ENCODE measurements at places on chromosomes 3 and 15.
A peak's percentile ranks its signal among the peaks of the same experiment; 100 is the strongest.

- no peak for DNase-seq
Measured at GRCh38 chr3:26099692-26100091, 309.8 kb downstream of the OXSM start.

GRCh38 chr3:133967992-133968892, 61.5 kb downstream of the SLCO2A1 start:
- DNase-seq = no peak

- no peak for DNase-seq
Measured at GRCh38 chr15:85718271-85718971, 76.3 kb downstream of the KLHL25 start.

DNA sequence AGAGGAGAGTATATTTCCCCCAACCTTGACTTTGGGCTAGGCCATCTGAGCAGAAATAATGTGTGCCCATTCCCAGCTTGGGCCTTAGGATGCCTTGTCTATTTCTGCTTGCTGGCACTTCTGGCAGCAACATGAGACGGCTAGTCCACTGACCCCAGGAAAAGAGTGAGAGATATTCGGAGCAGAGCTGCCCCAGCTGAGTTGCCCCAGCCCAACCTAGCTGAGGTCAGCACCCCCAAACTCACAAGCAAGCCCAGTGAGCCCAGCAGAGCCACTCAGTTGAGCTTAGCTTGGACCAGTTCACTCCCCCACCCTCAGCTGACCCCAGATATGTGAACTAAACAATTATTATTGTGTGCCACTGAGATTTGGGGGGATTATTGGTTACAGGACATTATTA, 20.2 kb downstream of the ITGA11 start:
- DNase-seq = no peak

DNA sequence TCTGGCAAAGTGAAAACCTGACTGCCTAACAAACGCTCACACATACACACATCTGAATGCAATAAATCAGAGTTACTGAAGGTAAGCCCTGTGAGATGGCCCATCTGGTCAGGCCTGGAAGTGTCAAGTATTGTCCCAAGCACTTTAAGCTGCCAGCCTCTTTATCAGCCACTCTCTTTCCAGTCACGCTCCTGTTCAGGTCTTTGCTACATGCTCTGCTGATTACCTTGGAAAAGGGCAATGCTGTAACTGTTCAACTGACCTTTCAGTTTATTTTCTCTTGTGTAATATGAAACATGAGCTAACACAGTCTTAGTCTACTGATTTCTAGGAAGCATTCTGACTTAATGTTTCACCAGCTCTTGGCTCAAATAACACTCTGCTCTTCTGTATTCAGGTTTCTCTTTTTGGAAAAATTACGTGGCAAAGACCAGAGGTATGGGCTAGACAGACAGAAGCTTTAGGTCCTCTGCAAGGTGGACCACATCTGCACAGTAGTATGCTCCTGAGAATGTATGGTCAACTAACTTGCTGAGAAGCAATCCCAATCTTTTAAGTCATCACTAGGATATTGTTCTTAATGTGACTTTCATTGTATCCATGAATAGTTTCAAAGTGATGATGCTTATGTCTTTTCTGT, 44.5 kb downstream of the GBE1 start:
- DNase-seq = no peak

- no peak for DNase-seq
Measured at GRCh38 chr15:57948351-57949289, 116.9 kb downstream of the ALDH1A2 start.

GRCh38 chr15:39430389-39430788, 150.5 kb upstream of the THBS1 start:
- peak; percentile 14 for DNase-seq

DNA sequence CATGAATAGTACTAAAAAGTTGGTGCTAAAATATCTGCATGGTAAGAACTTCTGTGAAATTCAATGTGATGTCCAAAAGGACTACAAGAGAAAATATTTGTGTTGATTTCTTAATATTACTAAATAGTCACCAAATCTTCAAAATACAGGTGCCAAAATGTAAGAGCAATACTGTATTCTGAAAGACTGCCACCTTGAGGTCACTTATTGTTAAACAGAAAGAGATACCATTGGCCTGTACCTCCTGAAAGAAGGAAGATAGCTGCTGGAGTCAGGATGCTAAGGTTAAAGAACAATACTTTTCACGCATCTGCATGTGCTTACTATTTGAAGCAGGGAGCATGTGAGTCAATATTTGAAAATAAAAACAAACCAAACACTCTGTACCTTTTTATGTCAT, 72.0 kb upstream of the LSAMP start:
- DNase-seq = no peak

DNA sequence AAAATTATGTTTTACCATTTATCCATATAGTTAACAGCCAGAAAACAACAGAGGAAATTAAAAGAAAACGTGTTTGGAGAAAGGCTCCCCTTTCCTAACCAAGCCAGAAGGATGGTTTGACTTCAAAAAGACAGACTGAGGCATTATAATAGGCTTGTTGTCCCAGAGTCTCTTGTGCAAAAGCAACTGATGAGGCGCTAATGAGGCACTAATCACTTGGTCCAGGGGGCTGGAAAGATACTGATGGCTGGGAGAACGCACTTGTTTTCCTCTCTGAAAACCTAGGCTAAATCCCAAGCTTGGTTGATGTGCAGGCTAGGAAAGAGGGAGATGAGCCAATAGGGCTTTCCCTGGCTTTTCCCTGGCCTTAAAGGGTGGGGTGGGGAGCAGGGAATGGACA, 389.6 kb downstream of the NTRK3 start:
- no peak for DNase-seq

- no peak for DNase-seq
Measured at GRCh38 chr15:29711531-29711930, 110.7 kb downstream of the TJP1 start.

GRCh38 chr3:36943601-36944000, 1.3 kb downstream of the TRANK1 start:
- DNase-seq = no peak

- no peak for DNase-seq
Measured at GRCh38 chr15:93920204-93920603, 311.2 kb upstream of the MCTP2 start.

DNA sequence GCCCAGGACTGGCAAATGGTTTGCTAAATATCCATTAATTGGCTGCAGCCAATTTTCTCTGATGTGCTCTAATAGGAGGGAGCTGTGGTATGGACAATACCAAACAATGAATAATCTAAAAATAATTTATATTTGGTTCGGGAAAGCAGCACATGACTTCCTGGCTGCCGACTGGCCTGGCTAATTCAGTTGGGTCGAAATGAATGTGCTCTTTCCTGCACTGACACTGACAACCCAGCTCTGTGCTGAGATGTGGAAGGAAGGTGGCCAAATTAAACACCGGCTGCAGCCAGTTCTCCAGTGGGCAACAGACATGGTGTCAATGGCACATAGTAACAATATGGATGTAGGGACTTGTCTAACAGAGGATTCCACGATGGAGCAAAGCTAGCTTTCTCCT, 21.1 kb upstream of the COLQ start:
- DNase-seq = no peak

GRCh38 chr15:73030122-73030679, 22.1 kb upstream of the NEO1 start:
- DNase-seq = no peak

DNA sequence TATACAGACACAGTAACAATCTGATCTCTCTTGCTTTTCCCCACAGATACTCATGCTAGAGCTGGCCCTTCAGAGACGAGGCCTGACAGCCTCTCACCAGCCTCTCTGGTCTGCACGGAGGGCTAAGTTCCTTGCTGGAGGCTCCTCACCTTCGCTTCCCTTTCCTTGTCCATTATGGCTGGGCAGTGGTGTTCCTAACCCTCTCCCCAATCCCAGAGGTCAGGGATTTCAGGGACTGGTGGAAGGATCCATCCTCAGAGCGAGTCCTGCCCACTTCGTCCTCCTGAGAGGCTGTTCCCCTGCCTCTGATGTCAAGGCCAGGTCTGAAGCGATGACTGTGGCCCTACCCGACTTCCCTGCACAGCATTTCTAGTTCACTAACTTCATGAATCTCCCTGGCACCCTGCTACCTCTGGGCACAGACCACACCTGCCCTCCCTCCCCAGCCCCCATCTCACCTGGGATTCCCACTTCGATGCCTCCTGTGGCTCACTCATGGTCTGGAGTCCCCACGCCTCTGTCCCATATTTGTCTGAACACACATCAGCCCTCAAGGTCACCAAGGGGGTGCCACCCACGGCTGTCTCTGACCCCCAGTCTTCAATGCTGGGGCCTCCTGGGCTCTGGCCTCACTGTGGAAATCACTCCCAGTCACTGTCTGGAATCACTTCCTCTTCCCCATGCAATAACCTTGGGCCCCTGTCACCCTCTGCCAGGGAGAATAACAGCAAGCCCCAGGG, 124.9 kb upstream of the PRR20G start:
- no peak for DNase-seq

GRCh38 chr3:21624524-21624923, 126.5 kb downstream of the ZNF385D start:
- no peak for DNase-seq

DNA sequence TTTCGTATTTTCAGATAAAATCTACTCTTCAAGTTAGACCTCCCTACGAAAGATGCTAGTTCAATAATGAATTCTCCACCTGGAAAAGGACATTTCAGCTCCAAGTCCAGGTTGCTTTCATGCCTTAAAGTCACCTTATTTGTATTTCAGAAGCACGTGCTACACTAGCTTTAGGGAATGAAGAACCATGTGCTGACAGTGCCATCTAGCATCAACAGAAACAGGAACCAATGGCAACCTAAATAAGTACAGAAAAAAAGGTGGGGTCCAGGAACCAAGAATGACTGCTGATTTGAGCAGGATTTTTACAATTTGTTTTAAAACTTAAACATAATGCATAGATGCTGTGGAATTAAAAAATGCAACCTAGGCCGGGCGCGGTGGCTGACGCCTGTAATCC, 77.6 kb upstream of the SNRPN start:
- DNase-seq = no peak

DNA sequence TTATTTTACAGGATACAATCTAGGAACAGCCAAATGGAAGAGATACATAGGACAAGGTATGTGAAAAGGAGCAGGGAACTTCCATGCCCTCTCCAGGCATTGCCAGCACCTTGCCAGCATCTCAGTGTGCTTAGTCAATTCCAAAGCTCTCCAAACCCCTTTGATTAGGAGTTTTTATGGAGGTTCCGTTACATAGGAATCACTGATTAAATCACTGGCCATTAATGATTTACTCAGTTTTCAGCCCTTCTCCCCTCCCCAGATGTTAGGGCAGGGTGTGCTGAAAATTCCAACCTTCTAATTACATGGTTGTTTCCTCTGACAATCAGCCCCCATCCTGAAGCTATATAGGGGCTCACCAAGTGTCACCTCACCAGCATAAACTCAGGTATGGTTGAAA, 11.5 kb downstream of the MYLK start:
- no peak for DNase-seq

DNA sequence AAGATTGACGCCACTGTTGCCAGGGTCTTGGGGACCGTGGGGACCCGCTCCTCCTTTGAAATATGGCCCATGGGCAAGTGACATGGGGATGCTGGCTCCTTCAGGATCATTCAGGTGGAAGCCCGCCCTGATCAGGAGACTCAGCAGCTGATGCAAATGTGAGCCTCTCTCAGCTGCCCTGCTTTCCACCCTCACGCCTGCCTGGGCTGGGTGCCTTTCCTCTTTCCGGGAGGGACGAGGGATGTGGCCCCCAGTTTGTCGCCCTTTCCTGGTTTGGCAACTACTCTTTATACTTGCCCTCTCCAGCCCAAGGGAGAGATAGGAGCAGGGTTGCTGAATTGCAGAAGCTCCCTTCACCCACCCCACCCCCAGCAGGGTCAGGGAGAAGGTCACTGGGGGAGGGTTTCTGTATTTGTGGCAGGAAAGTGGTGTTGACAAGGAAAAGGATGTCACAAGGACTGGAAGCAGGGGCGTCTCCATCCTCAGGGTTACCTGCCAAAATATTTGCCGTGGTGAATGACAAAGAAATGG, 21.8 kb downstream of the DNASE1L3 start:
- no peak for DNase-seq

DNA sequence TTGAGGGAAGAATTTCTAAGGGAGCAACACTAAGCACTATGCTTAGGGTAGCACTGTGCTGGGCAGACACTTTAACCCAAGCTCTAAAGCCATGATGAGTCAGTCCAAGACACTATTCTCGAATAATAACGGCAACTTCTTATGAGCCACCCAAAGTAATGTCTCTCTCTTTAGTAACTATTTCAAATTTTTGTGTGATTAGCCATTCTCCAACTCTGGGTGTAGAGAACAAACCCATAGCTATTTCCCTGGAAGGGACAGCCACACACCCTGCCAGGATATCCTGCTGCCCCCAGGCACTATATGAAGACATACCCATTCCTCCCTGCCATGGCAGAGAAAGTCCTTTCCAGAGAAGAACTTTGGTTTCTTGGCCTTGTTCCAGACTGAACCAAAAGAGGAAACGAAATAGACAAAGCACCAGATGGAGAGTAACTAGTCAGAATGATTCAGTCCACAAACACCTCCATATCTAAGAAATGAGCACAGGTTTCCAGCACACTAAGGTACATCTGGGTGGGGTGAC, 384.9 kb upstream of the THBS1 start:
- no peak for DNase-seq

DNA sequence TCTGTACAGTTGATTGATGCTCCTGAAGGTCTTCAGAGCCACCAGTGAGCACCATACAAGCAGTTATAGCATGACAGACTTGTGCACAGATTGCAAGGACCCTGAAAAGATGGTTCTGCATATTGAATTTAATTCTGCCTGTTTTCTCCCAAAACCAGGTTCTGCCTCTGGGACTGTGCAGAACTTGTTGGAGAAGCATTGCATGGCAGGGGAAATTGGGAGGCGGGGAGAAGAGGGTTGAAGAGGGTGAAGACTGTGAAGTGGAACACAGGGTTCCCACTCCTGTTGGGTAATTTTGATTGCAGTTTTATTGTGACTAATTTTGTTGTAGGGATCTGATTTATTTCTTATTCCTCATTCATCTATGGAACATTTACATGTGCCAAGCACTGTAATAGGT, 10.3 kb downstream of the ZNF80 start:
- no peak for DNase-seq

DNA sequence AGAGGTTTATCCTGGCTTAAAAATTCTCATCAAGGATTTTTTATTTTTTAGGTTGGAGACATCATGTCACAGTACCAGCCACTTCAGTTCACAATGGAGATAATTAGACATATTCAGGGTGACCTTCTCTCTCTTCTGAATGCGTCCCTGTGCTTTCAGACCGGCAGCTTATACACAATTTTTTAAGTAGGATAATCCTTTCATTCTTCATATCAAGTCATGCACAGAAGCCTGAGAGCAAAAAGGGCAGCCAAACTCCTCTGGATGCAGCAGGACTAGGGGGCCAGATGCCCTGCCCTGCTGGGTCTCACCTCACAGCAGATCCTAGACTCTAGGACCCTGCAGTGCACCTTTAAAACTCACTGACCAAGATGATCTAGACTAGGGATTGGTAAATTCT, 210.4 kb downstream of the ERC2 start:
- DNase-seq = no peak

- no peak for DNase-seq
Measured at GRCh38 chr15:79724312-79724711, 172.5 kb downstream of the MTHFS start.

DNA sequence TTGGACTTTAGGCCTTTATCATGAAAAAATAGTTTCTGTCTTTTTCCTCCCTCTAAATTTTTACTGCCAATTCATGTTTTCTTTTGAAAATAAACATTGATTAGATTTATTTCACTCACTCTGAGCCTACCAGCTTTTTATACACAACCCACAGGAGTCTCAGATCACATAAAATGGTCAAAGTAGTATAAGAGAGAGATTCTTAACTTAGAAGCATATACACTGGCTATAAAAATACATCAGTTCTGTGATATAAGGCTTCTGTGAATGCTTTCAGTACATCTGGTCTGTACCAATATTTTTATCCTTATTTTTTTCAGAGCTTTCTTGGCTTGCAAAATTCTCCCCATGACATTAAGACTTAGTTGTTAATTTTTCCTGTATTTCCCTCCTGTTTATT, 117.0 kb upstream of the PTX3 start:
- no peak for DNase-seq

Data from NCI-H2081 (cell line).